ENCODE measurements at places on chromosomes 7 and 10. TPM values are rescaled to one million over a fixed set of nuclear protein-coding genes. Genes with fewer than 3 reads are reported as not detected.

- no peak overlapping the region for H3K27ac ChIP-seq
- H3K4me3 ChIP-seq = no peak overlapping the region
- H3K4me1 ChIP-seq = peaks cover 6% of the 10 kb centered on the region
- H3K36me3 ChIP-seq = no peaks in the 10 kb centered on the region
Observed at GRCh38 chr10:92418221-92418620, 127.3 kb downstream of the MARCHF5 start.

GRCh38 chr10:132492323-132493025 lies 45.1 kb upstream of the INPP5A start:
- peaks cover 3% of the 10 kb centered on the region for H3K27me3 ChIP-seq
- H3K36me3 ChIP-seq = no peaks in the 10 kb centered on the region
- no peak overlapping the region for H3K27ac ChIP-seq
- no peaks in the 10 kb centered on the region for H3K4me1 ChIP-seq
- DNase-seq = no peak

Gene CCDC146
- 1.1 TPM for total RNA-seq

DNA sequence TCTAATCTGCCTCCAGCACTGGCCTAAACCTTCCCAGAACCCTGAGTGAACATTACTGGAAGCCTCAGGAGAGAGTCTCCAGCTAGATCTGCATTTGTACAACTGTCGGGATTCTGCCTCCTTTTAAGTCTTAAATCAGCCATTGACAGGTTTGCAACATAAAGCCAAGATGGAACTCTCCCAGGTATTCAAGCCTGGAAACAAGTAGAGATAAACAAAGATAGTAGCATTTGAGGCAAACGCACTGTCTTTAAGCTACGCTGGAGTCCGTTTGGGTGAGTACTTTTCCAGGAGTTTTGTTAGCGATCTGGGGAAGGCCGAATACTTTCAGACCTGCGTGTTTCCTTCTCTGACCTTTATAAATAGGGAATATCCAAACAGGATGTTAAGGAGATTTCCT lies 317.2 kb upstream of the FZD8 start:
- DNase-seq = no peak
- H3K4me3 ChIP-seq = no peak overlapping the region
- no peaks in the 10 kb centered on the region for H3K27me3 ChIP-seq
- no peaks in the 10 kb centered on the region for H3K36me3 ChIP-seq
- peaks cover 2% of the 10 kb centered on the region for H3K4me1 ChIP-seq

Gene ATG9B
- 0.96 TPM for total RNA-seq

DNA sequence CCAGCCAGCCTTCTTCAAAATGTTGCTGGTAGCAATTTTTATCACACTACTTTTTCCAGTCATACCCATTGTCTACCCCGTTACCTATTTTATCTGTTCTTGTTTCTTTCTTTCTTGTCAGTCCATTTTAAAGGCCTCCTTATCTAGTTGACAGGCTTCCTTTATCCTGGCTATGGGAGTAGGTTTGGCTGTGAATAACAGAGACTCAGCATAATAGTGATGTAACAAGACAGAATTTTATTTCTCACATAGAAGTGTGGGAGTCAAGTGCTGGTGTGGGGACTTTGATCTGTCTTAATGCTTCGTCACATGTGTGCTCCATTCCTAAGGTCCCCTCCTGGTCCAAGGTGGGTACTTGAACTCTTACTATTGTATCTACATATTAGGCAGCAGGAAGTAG lies 283.6 kb downstream of the EXOC4 start:
- no peaks in the 10 kb centered on the region for H3K36me3 ChIP-seq
- H3K27me3 ChIP-seq = no peaks in the 10 kb centered on the region
- DNase-seq = no peak
- H3K4me1 ChIP-seq = no peaks in the 10 kb centered on the region
- no peak overlapping the region for H3K27ac ChIP-seq
- no peak overlapping the region for H3K4me3 ChIP-seq

Gene STEAP1
- total RNA-seq = 188 TPM

Gene ADAM22
- total RNA-seq = 6.9 TPM

Data from A673 (cell line).